ENCODE measurements at places on chromosomes 7 and 10. TPM values are rescaled to one million over a fixed set of nuclear protein-coding genes. Genes with fewer than 3 reads are reported as not detected.

FHIP2A gene
- 10.9 TPM for total RNA-seq

SEMA3D gene
- total RNA-seq: 0.91 TPM

FAM25C gene
- not detected for total RNA-seq

NPFFR1 gene
- 0.20 TPM for total RNA-seq

GARIN1A gene
- 8.5 TPM for total RNA-seq

GRID2IP gene
- total RNA-seq: 1.4 TPM

TEX47 gene
- not detected for total RNA-seq

MSMB gene
- 7.4 TPM for total RNA-seq

PIK3AP1 gene
- 114 TPM for total RNA-seq

RP9 gene
- 30.9 TPM for total RNA-seq

SUGCT gene
- total RNA-seq: 1.6 TPM

ZNF789 gene
- 18.9 TPM for total RNA-seq

- no peaks in the 10 kb centered on the region for H3K36me3 ChIP-seq
- no peak for DNase-seq
- H3K27ac ChIP-seq: no peak overlapping the region
- no peak overlapping the region for H3K4me3 ChIP-seq
Observed at GRCh38 chr7:25786936-25787335, 365.1 kb upstream of the NFE2L3 start.

- peaks cover 5% of the 10 kb centered on the region for H3K36me3 ChIP-seq
- H3K27me3 ChIP-seq: no peaks in the 10 kb centered on the region
- H3K4me3 ChIP-seq: no peak overlapping the region
- no peak for DNase-seq
- no peak overlapping the region for H3K27ac ChIP-seq
Observed at GRCh38 chr7:143374561-143374960, 6.6 kb upstream of the ZYX start.

DNA sequence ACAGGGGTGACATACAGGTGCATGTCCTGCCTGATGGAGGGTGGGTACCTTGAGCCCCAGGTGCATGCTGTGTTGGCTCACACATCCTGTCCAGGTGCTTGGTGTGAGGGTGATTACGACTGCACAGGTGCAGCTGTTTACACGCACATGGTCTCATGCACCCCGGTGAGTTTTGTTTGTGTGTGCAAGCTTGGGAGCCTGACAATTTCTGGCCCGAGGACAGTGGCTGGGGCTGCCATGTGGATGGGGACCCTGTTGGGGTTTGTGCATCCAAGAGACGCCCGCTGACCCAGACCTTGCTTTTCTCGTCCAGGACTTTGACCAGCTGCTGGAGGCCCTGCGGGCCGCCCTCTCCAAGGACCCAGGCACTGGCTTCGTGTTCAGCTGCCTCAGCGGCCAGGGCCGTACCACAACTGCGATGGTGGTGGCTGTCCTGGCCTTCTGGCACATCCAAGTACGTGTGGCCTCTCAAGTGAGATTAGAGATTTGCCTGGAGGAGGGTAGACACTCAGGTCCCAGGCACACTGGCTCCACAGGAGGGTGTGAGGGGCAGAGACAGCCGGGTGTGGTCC lies 61.7 kb downstream of the PRF1 start:
- no peak overlapping the region for H3K27ac ChIP-seq
- no peaks in the 10 kb centered on the region for H3K4me1 ChIP-seq
- DNase-seq: no peak
- H3K27me3 ChIP-seq: peaks cover 64% of the 10 kb centered on the region
- no peak overlapping the region for H3K4me3 ChIP-seq

DNA sequence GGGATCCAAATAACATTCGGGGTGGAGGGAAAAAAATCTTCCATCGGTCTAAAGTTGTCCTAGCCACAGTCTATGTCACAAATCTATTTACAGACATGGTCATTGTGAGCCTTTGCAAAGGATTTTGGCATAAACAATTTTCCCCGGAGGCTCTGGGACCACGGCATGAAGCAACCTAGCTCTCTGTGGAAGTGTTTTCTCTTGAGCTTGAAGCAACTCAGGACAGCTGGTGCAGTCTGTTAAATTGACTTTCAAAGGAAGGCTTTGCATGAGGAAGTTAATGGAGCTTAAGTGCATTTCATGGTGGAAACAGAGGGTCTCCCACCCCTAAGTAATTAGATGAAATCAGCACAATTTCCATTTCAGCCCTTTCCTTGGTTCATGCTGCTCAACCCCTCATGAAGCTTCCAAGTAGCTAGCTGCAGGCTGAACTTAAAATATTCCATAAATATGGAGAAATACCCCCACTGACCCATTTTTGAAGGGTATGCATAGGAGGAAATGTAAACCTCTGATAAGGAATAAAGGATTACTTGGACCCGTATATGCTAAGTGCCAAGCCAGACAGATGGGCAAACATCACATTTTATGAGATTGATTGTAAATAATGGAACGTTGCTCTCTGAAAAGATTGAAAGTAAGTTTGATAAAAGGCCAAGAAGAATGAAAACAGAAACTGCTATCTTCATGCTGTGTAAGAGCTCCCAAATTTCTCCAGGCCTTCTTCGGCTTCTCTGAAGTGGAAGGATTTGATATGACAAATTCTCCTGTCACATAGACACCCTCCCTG lies 39.9 kb downstream of the CCDC3 start:
- no peak overlapping the region for H3K4me3 ChIP-seq
- no peaks in the 10 kb centered on the region for H3K4me1 ChIP-seq
- no peaks in the 10 kb centered on the region for H3K36me3 ChIP-seq
- no peak overlapping the region for H3K27ac ChIP-seq
- H3K27me3 ChIP-seq: peaks cover 88% of the 10 kb centered on the region

- no peak for DNase-seq
- no peak overlapping the region for H3K4me3 ChIP-seq
Observed at GRCh38 chr10:46558122-46558391, 1.6 kb upstream of the GPRIN2 start.

DNA sequence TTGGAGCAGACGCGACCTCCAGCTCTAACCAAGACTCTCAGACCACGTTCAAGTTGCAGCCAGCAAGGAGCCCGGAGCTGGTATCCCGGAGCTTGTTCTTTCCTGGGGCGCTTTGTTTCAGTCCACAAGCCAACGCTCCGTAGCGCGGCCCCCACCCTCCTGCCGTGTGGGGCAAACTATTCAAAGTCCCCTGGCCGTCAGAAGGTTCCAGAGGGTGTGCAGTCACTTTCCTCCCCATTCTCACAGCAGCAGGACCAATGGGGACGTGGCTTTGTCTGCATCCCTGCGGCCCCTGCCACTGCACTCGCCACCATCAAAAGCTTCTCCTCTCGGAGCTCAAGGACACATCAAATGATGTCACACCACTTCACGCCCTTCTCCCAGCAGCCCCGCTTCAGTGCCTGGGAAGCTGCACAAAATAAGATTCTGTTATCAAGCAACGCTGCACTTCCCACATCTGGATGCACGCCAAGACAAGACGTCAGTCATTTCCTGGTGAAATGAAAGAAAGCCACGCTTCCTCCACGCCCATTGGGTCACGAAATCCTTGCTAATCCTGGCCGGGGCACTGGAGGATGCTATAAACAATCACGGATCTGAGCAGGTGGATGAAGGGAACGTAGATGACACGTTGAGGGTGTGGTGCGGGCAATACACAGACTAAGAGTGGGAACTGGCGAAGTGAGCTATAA lies 348.2 kb downstream of the PTPRN2 start:
- no peaks in the 10 kb centered on the region for H3K36me3 ChIP-seq
- no peaks in the 10 kb centered on the region for H3K4me1 ChIP-seq
- no peak for DNase-seq
- no peak overlapping the region for H3K4me3 ChIP-seq

- peak overlapping the region; percentile 87 for H3K4me3 ChIP-seq
- H3K4me1 ChIP-seq: peaks cover 42% of the 10 kb centered on the region
- no peak overlapping the region for H3K27ac ChIP-seq
- peaks cover 58% of the 10 kb centered on the region for H3K36me3 ChIP-seq
Observed at GRCh38 chr7:151087245-151088018, 1.2 kb downstream of the AGAP3 start.

DNA sequence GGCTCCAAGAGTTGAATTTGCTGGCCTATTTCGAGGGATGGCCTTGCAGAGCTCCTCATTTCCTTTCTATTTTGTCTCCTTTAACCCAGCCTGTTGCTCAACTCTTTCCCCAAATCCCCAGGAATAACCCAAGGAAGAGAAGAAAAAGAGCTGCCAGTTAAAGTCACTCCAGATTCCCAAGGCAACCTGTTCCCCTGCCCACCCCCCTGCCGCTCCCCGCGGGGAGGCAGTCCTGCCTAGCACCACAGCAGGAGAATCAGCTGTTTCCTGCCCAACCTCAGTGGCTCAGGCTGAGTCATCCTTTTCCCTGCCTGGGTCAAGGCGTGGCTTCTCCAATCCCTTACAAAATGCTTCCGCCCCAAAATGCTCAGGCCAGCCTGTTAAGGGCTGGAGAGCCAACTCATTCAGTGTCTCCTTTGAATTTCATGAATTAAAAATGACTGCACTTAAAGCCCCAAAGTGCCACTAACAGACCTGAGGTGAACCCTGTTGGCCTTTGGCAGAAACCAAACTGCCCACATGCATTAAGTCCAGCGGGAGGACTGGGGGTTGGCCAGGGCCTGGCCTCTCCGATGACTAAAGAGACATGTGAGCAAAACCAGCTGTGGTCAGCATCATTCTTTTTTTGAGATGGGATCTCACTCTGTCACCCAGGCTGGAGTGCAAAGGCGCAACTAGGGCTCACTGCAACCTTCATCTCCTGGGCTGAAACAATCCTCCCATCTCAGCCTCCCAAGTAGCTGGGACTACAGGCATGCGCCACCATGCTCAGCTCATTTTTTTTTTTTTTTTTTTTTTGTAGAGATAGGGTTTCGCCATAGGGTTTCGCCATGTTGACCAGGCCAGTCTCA lies 83.2 kb upstream of the KIF5B start:
- peak overlapping the region; percentile 7 for H3K4me3 ChIP-seq
- no peaks in the 10 kb centered on the region for H3K27me3 ChIP-seq
- peaks cover 18% of the 10 kb centered on the region for H3K4me1 ChIP-seq

- H3K4me1 ChIP-seq: peaks cover 54% of the 10 kb centered on the region
- no peak overlapping the region for H3K27ac ChIP-seq
- no peak overlapping the region for H3K4me3 ChIP-seq
Observed at GRCh38 chr7:121372376-121373010, 23.6 kb downstream of the FAM3C start.

DNA sequence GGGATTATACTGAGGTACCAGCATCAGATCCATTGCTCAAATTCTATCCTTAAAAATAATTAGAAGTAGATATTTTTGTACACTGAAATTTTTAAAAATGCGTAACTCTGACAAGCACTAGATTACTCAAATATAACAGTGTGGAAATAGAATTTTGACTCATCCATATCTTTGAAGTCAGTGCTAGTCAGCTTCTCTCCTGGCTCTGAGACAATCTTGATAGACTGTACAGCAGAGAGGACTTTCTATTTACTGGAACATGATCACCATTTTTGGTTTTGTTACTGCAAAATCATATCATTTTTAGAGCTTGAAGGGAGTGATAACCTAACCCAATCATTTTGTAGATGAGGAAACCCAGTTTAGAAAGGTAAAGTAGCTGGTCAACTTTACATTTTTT lies 195.0 kb downstream of the MTERF1 start:
- H3K27ac ChIP-seq: no peak overlapping the region
- no peak for DNase-seq
- H3K4me1 ChIP-seq: no peaks in the 10 kb centered on the region
- H3K36me3 ChIP-seq: no peaks in the 10 kb centered on the region

GRCh38 chr10:126463286-126463685 lies 75.0 kb upstream of the ADAM12 start:
- H3K27ac ChIP-seq: no peak overlapping the region
- no peaks in the 10 kb centered on the region for H3K4me1 ChIP-seq
- no peaks in the 10 kb centered on the region for H3K36me3 ChIP-seq
- no peak overlapping the region for H3K4me3 ChIP-seq

- no peak overlapping the region for H3K4me3 ChIP-seq
- no peak for DNase-seq
- H3K27me3 ChIP-seq: no peaks in the 10 kb centered on the region
- H3K27ac ChIP-seq: no peak overlapping the region
Observed at GRCh38 chr7:141178486-141179135, 104.7 kb downstream of the TMEM178B start.

- no peak for DNase-seq
- H3K4me3 ChIP-seq: no peak overlapping the region
- H3K4me1 ChIP-seq: no peaks in the 10 kb centered on the region
Observed at GRCh38 chr7:33882950-33883670, 22.2 kb upstream of the BMPER start.

- no peak for DNase-seq
- H3K27me3 ChIP-seq: no peaks in the 10 kb centered on the region
- H3K4me3 ChIP-seq: no peak overlapping the region
- H3K27ac ChIP-seq: no peak overlapping the region
- no peaks in the 10 kb centered on the region for H3K36me3 ChIP-seq
Observed at GRCh38 chr10:65197935-65198334, 1676.7 kb downstream of the REEP3 start.

DNA sequence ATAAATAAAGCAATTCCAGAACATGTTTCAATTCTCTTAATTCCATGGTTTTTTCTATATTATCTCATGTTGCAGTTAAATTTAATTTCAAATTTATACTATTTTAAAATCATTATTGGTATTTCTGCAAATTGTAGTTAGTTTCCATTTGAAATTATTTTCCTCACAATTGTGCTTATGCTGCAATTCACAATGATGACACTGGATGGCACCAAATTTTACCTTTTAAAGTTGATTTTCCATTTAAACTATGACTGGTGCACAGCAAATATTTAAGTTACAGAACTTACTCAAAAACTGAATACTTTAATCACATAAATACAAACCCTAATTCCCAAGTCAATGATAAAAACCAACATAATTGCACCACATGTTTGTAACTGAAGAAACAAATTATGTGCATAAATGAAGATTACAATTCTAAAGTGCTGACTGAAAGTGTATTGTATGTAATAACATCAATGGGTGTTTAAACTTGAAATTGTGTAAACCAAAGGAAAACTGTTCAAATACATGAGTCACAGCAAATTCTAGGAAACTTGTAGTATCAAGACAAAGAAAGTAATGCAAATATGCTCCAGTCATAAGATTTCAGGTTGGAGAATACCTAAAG lies 75.3 kb upstream of the AASS start:
- peaks cover 8% of the 10 kb centered on the region for H3K4me1 ChIP-seq
- peak; percentile 10 for DNase-seq
